ENCODE measurements at places on chromosomes 13 and 19. TPM values are rescaled to one million over a fixed set of nuclear protein-coding genes. Genes with fewer than 3 reads are reported as not detected.

GRCh38 chr13:43356567-43356966 is 333.2 kb downstream of the DNAJC15 start:
- H3K4me1 ChIP-seq = peaks cover 10% of the 10 kb centered on the region
- no peak overlapping the region for H3K27ac ChIP-seq
- H3K36me3 ChIP-seq = no peaks in the 10 kb centered on the region
- DNase-seq = no peak

GRCh38 chr19:17499648-17500446 is 11.6 kb upstream of the PGLS start:
- H3K27ac ChIP-seq = no peak overlapping the region
- no peak overlapping the region for H3K4me3 ChIP-seq
- H3K27me3 ChIP-seq = no peaks in the 10 kb centered on the region
- H3K36me3 ChIP-seq = no peaks in the 10 kb centered on the region
- H3K4me1 ChIP-seq = peaks cover 21% of the 10 kb centered on the region
- DNase-seq = no peak

Gene FAM98C
- total RNA-seq = 44.1 TPM

DNA sequence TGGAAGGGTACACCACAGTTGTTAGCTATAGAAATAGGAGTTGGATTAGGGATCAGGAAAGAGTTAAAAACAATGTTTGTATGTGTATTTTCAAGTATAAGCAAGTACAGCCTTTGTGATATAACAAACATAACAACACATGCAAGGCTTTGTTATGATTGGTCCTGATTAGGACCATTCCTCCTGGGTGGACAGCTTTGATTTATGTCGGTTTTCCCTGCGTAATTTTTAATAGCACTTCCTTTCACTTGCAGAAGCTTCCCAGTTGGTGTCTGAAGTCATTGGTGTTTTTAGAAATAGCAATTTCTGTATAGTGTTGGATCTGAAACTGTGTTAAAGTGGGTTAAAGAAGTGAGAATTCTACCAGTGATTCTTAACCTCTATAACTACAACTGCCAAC is 10.0 kb downstream of the FNDC3A start:
- DNase-seq = no peak
- H3K27me3 ChIP-seq = no peaks in the 10 kb centered on the region
- H3K4me3 ChIP-seq = no peak overlapping the region
- no peak overlapping the region for H3K27ac ChIP-seq

GRCh38 chr13:99311137-99311536 is 3.9 kb upstream of the GPR183 start:
- peaks cover 22% of the 10 kb centered on the region for H3K36me3 ChIP-seq
- H3K27me3 ChIP-seq = no peaks in the 10 kb centered on the region
- no peak overlapping the region for H3K27ac ChIP-seq
- no peak overlapping the region for H3K4me3 ChIP-seq
- H3K4me1 ChIP-seq = peaks cover 24% of the 10 kb centered on the region
- DNase-seq = no peak

- H3K4me1 ChIP-seq = peaks cover 12% of the 10 kb centered on the region
- H3K27me3 ChIP-seq = no peaks in the 10 kb centered on the region
- no peak overlapping the region for H3K27ac ChIP-seq
- no peak overlapping the region for H3K4me3 ChIP-seq
- no peaks in the 10 kb centered on the region for H3K36me3 ChIP-seq
Measured at GRCh38 chr19:47275791-47276461, 1.2 kb downstream of the INAFM1 start.

Gene EDDM13
- total RNA-seq = not detected

Gene RNF225
- total RNA-seq = 0.49 TPM

Gene CACNG8
- total RNA-seq = not detected

DNA sequence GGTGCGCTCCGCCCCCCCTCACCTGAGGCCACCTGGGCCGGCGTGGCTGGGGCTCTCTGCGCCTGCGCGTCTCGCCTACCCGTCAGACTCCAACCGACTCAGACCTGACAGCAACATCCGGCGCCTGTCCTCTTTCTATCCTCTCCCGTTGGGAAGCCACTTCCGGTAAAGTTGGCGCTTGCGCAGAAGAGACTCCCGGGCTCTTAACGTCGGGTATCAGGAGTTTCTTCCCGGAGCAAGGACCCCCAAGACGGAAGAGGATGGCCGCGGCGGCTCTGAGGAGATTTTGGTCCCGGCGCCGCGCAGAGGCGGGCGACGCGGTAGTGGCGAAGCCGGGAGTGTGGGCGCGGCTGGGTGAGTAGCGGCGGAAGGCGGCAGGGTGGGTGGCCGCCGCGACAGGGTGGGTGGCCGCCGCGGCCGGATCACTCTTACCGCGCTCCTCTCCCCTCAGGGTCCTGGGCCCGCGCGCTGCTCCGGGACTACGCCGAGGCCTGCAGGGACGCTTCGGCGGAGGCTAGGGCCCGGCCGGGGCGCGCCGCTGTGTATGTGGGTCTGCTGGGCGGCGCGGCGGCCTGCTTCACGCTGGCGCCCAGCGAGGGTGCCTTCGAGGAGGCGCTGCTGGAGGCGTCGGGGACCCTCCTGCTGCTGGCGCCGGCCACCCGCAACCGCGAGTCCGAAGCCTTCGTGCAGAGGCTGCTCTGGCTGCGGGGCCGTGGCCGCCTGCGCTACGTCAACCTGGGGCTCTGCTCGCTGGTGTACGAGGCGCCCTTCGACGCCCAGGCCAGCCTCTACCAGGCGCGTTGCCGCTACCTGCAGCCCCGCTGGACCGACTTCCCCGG is at the start of the genes TIMM29 and YIPF2:
TIMM29 (plus strand) TSS at position 249 of the 839 bp plus-strand sequence; CDS start at position 261, 12 bp downstream.
YIPF2 (minus strand) TSS at position 77 of the 839 bp plus-strand sequence. CDS start 229 bp downstream, outside the sequence.
- H3K4me3 ChIP-seq = peak within 1 kb of the TSS; percentile 88
- no peaks in the 10 kb centered on the region for H3K36me3 ChIP-seq
- peak; percentile 92 for DNase-seq

DNA sequence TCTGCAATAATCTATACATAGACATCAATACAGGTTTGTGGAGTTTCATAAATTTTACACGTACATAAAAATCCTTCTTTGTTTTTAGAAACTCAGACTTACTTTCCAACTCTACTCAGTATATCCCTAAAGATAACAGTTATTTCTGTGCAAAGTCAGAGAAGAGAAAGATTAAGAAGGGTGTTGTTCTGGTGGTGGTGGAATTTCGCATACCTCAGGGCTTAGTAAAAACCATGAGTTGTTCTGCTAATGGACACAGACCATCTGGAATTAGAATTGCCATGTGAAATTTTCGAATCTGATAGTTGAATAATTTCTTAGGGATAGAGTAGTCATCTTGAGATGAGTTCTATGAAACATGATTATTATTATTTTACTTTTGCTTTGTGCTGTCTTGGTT is 102.7 kb downstream of the ZAR1L start:
- no peak for DNase-seq
- H3K27me3 ChIP-seq = no peaks in the 10 kb centered on the region
- H3K4me3 ChIP-seq = no peak overlapping the region
- no peak overlapping the region for H3K27ac ChIP-seq
- no peaks in the 10 kb centered on the region for H3K36me3 ChIP-seq

GRCh38 chr13:36074659-36075058 is 56.5 kb downstream of the DCLK1 start:
- DNase-seq = no peak
- H3K27me3 ChIP-seq = no peaks in the 10 kb centered on the region
- H3K27ac ChIP-seq = no peak overlapping the region
- H3K36me3 ChIP-seq = no peaks in the 10 kb centered on the region

DNA sequence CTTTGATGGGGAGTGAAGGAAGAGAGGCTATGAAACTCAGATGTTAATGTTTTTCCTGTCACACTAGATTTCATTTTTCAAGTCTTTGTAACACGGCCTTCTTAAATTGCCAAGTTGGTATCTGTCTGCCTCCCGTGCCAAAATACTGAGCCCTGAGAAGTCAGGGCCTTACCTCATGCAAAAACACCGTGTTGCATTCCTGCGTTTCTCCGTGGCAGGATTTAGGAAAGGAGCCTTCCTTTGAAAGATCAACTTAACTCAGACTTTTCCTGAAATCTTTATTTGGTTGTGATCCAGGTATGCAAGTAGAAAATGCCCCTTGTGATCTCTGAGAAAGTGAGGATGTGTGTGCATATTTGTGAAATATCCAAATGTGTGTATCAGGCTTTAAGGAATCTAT is 1291.0 kb upstream of the SLC10A2 start:
- no peaks in the 10 kb centered on the region for H3K27me3 ChIP-seq
- no peak overlapping the region for H3K4me3 ChIP-seq
- no peak for DNase-seq
- no peak overlapping the region for H3K27ac ChIP-seq
- H3K4me1 ChIP-seq = no peaks in the 10 kb centered on the region

Gene ZNF610
- total RNA-seq = 3.7 TPM
